M059J (cell line): ENCODE measurements at places on chromosomes 6 and 20. TPM values are rescaled to one million over a fixed set of nuclear protein-coding genes. Genes with fewer than 3 reads are reported as not detected.

- peak; percentile 94 for DNase-seq
Measured at GRCh38 chr6:81996414-81996813, 243.9 kb upstream of the TENT5A start.

DNA sequence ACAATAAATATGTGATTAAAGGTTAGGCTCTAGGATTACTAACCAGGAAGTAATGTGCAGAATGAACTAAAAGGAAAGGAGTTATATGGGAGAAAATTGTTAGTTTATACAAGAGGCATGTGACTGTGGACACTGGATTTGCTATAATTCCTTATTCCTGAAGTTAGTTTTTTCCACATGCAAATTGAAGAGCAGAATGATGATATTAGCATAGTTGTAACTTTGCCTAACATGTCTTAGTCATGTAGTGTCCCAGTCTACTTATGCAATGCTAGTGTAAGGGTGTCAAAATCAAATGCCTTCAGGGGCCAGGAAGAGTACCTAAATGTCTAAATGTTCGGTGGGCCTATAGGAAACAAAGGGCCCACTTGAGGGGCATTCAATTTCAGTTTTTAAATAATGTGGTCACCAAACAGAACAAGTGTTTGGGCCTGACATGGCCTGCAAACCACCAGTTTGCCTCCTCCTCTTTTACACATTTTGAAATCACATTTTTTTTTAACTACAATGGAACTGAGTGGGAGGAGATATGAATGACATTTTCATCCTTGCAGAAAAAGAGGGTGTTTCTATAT lies 28.0 kb upstream of the CEP85L start:
- DNase-seq, result peak; percentile 19

- peak; percentile 88 for DNase-seq
Measured at GRCh38 chr6:44126320-44127149, 717 bp downstream of the MRPL14 start.

GRCh38 chr6:3748208-3749066 lies 3.1 kb downstream of the PXDC1 start:
- DNase-seq, result peak; percentile 81

- peak; percentile 52 for DNase-seq
Measured at GRCh38 chr20:3874194-3874844, 14.9 kb upstream of the PANK2 start.

- peak; percentile 38 for DNase-seq
Measured at GRCh38 chr6:132114201-132114825, 163.1 kb upstream of the CCN2 start.

- DNase-seq, result peak; percentile 91
Measured at GRCh38 chr6:25181923-25182322, 97.3 kb upstream of the CARMIL1 start.

DNA sequence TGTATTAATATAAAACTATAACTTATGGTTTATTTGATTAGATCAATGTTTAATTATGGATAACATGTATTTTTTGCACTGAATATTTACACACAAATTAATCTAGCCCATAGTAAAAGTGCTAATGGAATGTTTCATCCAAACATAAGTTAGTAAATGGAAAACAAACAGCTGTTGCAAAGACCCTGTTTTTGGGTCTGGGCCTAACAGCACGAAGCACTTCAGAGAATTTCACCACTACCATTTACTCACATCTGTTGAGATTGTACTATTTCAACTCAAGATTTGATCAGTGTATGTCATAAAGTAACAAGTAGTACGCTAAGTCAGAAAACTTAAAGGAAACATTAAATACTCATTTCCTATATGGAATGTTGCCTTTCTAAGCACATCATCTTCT lies 359.6 kb downstream of the LAMA2 start:
- DNase-seq, result no peak

- DNase-seq, result no peak
Measured at GRCh38 chr20:38226553-38226952, 34.0 kb downstream of the KIAA1755 start.

GRCh38 chr6:2231438-2231837 lies 14.0 kb downstream of the GMDS start:
- DNase-seq, result peak; percentile 80

DNA sequence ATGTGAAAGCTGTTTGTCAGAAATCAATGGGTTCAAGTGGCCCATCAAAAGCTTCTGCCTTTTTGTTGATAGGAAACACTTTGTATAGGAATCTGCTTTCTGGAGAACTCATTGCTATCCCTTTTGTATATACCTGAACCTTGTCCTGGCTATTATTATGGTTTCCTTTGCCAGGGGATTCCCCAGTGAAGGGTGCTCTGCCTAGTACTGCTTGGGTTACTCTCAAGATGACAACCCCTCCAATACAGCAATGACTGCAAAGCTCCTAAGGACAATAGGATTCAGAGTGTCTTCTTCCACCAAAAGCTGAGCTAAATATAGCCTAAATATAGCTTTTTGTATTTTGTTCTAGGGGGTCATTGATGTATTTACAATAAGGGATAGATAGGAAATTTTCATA lies 54.0 kb upstream of the PTPRK start:
- DNase-seq, result no peak

- DNase-seq, result no peak
Measured at GRCh38 chr6:90574610-90575009, 12.3 kb downstream of the MAP3K7 start.

DNA sequence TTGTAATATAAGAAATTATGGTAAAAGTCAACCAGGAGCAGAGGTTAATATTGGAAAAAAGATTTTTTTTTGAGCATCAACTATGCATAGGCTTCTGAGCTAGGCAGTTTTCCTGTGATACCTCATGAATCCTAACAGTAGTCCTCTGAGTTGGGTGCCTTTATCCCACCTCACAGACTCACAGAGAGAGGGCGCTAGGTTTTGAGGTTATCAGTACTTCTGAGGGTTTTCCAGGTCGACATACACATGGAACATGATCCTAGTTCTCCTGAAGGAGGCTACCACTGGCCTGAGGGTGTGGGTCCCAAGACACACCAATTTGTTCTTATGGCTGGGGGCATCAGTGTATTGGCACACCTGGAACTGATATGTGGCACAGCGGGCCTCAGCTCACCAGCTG lies 358.8 kb upstream of the JAG1 start:
- DNase-seq, result no peak

DNA sequence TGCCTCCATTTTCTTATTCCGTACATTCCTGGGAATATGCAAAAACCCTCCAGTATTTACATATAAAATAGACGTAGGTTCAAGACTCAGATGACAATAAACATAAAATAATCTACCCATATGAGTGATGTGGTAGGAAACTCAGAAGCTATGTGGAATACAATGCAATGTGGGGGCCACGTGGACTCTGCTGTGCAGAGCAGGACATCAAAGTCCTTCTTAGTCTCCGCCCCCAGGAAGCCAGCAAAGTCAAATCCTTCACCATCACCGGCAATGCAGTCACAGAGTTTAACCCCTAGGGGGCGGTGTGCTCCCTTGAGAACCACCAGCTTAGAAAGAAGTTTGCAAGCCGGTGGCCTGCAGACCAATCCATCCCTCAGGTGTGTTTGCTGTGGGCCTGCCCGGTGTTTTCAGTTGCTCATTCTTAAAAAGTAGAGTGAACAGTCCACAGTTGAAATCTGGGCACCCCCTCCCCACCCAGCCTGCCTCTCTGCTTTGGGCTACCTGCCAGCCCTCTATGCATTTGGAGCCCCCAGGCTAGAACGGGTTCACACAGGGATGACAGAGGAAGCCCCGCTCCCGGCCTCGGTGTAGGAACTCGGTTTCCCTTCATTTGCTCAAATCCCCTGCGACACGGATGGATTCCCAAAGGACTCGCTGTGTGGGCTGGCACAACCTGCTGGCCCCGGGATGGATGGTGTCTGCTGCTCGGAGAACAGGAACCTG lies 59.9 kb downstream of the SULF2 start:
- peak; percentile 87 for DNase-seq

DNA sequence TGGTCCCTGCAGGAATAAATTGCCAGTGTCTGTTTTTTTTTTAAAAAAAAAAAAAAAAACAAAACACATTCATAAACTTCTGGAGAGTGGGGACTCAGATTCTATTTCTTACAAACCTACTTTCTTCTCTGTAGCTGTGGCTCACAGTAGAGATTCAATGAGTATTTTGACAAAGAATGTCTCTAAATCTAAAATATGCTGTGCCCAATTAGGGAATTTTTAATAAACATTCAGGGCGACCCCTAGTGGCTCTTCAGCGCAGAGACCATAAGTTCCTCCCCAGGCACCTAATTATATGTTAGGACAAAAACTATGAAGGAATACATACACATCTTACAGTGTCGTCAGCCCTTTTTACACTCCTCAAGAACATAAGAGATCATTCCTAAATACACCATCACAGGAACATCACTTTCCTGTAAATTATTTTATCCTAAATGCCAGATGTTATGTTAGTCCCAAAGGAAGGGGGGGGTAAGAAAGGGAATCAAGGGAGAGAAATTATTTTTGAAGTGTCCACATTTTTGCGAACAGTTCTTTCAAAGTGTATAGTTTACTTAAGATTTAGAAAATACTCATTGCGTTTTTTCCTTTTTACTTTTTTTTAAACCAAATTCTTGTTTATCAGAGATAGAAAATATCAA lies 21.8 kb upstream of the NAA20 start:
- DNase-seq, result peak; percentile 78

DNA sequence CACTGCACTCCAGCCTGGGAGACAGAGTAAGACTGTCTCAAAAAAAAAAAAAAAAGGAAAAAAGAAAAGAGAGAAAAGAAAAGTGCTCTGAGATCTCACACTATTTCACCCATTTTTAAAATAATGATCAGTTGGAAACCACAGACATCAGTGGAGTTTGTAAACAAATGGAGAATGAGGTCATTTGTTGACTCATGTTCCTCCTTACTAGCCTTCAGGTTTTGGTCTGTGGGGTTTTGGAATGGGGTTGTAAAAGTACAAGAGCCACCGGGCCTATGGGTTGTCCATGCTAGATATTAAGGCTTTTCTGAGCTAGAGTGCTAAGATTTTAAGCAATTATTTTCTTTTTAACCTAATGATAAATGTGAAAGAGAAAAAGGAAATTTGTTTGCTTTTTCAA lies 104.4 kb upstream of the PRL start:
- peak; percentile 72 for DNase-seq

DNA sequence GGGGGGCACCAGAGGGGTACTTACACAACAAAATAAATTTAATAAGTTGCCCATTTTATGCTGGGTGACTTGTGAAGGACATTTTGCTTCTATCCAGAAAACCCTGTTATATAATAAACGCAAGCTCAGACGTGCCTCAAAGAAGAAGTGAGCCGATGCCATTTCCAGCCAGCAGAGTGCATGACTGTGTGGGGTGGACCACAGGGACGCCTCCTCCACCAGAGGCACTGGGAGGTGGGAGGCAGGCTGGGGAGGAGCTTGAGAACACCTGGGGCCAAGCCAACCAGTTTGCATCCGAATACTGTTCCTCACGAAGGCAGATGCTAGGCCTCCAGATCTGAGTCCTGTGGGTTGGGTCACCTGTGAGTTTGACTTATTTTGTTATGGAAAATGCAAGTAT lies 363.8 kb downstream of the RNGTT start:
- no peak for DNase-seq

DNA sequence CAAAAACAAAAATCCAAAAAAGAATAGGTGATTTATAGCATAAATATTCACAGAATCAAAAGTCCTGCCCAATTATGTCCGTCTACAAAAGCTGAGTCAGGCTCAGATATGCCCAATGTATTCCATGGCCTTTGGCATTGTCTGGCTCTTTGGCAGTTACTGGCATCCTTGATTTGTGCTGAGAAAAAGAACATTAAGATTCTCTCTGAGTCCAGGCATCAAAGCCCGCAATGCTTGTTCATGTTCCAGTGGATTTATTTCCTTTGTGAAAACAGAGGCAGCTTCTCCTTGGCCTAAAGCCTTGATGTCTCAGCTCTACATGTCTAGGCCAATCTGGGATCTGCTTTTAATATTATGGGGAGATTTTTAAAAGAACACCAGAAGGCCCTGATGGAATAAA lies 76.1 kb upstream of the SLC4A11 start:
- DNase-seq, result peak; percentile 22

- DNase-seq, result peak; percentile 100
Measured at GRCh38 chr20:50165684-50166554, 12.4 kb upstream of the PEDS1 start.

GRCh38 chr6:140382355-140382754 lies 1007.9 kb upstream of the CITED2 start:
- no peak for DNase-seq

DNA sequence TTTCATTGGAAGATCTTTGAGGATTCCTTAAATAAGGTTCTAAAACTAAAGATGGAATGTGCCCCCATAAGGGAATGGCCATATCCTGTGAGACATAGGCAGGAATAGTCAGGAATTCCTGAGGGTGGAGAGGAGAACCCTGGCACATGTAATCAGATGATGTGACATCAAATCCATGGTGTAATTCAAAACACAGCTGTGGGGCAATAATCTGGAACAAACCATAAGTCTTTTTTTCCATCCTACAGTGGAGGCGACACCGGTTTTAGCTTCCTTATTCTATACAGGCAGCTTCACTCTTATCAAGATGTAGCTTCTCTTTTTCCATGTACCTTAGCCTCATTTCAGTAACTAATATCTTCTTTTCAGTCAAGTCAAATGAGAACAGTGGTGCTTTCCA lies 133.6 kb upstream of the CITED2 start:
- DNase-seq, result no peak

GRCh38 chr20:50522053-50522674 lies 12.0 kb downstream of the PTPN1 start:
- DNase-seq, result no peak

DNA sequence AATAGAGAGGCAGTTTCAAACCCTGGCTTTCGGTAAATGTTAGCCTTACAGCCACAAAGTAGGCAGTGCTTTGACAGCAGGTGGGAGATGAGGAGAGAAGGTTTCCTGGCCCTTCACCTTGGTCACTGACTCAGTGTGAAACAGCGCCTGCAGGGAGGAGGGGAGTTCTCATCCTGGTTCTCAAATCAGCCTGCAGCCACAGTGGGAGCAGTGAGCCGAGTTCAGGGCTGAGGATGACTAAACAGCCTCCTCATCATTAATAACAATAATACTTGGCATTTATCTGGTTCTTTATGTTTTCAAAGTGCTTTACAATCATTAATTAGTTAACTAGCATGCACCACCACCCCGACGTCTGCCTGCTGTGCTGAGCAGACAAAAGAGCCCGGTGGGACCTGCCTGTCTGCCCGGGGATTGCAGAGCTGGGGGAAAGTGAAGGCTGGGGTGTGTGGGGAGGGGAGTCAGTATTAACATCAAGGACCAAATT lies 59.6 kb downstream of the PRDM1 start:
- peak; percentile 78 for DNase-seq

RAB44 gene
- not detected in 2 replicates for total RNA-seq

TSBP1 gene
- total RNA-seq, result not detected in 2 replicates

KIF13A gene
- total RNA-seq, result 27.2 and 60.1 TPM in 2 replicates

COX4I2 gene
- not detected in 2 replicates for total RNA-seq

SNAP25 gene
- 11.9 and 15.0 TPM in 2 replicates for total RNA-seq

CLPSL2 gene
- not detected in 2 replicates for total RNA-seq

STK4 gene
- 39.0 and 56.0 TPM in 2 replicates for total RNA-seq

CTSZ gene
- total RNA-seq, result 12.4 and 14.9 TPM in 2 replicates

ADGRF5 gene
- total RNA-seq, result 0.07 TPM in 1 of 2 replicates, not detected in the other

TMEM217 gene
- total RNA-seq, result 1.3 and 1.4 TPM in 2 replicates

RNF144B gene
- total RNA-seq, result 5.4 and 8.6 TPM in 2 replicates

FAM209B gene
- total RNA-seq, result not detected in 2 replicates
